Activated CD4-positive, alpha-beta T cell treated with anti-CD3 and anti-CD28 coated beads, Interleukin-2, amount 10 ng/mL, durations not matched to agents 7 days and 5 days (primary cell): ENCODE measurements at places on chromosomes 5 and 9. TPM values are rescaled to one million over a fixed set of nuclear protein-coding genes. Genes with fewer than 3 reads are reported as not detected.

The WDR55 gene
- 33.7 TPM for total RNA-seq

The LIX1 gene
- not detected for total RNA-seq

The NME5 gene
- not detected for total RNA-seq

The ROPN1L gene
- 4.1 TPM for total RNA-seq

The CTNND2 gene
- total RNA-seq: not detected

The KIF2A gene
- 151 TPM for total RNA-seq

The FXN gene
- total RNA-seq: 32.0 TPM

The PCDHA3 gene
- total RNA-seq: not detected

The TAL2 gene
- not detected for total RNA-seq

The CCDC180 gene
- total RNA-seq: 4.6 TPM

The NCS1 gene
- 1.0 TPM for total RNA-seq

The KLF4 gene
- 0.42 TPM for total RNA-seq

The SOHLH1 gene
- total RNA-seq: not detected

The PCDHGB3 gene
- total RNA-seq: 0.12 TPM

The HNRNPK gene
- 671 TPM for total RNA-seq

The ASS1 gene
- total RNA-seq: 3.9 TPM

The PCDHA7 gene
- not detected for total RNA-seq

The EXOSC3 gene
- 84.0 TPM for total RNA-seq

The SGTB gene
- 20.1 TPM for total RNA-seq

The SLC46A2 gene
- not detected for total RNA-seq

The SERF1A gene
- 2.8 TPM for total RNA-seq

The TMOD1 gene
- 0.35 TPM for total RNA-seq

The ZFYVE16 gene
- total RNA-seq: 12.3 TPM

The C7 gene
- total RNA-seq: not detected

The TRIP13 gene
- total RNA-seq: 38.6 TPM

The SH3PXD2B gene
- total RNA-seq: 0.35 TPM

The ALDH1B1 gene
- 8.1 TPM for total RNA-seq

The LMX1B gene
- total RNA-seq: not detected

The N4BP3 gene
- 1.5 TPM for total RNA-seq

The LOX gene
- 0.04 TPM for total RNA-seq

The SURF6 gene
- 17.3 TPM for total RNA-seq

The PCDHGA2 gene
- not detected for total RNA-seq

The NUTM2F gene
- total RNA-seq: not detected

The DHFR gene
- total RNA-seq: 90.6 TPM

The ZDHHC11B gene
- 0.35 TPM for total RNA-seq

The MSX2 gene
- not detected for total RNA-seq

The SEMA6A gene
- not detected for total RNA-seq

The CYLC2 gene
- total RNA-seq: not detected

The DRD1 gene
- not detected for total RNA-seq

The HMMR gene
- total RNA-seq: 77.8 TPM

The FIBCD1 gene
- not detected for total RNA-seq

The SLCO4C1 gene
- total RNA-seq: 0.42 TPM

The OR2V1 gene
- total RNA-seq: not detected

The NOXA1 gene
- 0.46 TPM for total RNA-seq

The CEL gene
- total RNA-seq: 3.5 TPM

The C5orf52 gene
- not detected for total RNA-seq

The PHF24 gene
- not detected for total RNA-seq

The GMCL2 gene
- total RNA-seq: not detected

The REEP2 gene
- 0.62 TPM for total RNA-seq

The PCDHGA3 gene
- not detected for total RNA-seq
